CD4-positive, alpha-beta T cell treated with Interleukin-21 for 1 hour (primary cell): ENCODE measurements at places on chromosomes 1 and 21.

DNA sequence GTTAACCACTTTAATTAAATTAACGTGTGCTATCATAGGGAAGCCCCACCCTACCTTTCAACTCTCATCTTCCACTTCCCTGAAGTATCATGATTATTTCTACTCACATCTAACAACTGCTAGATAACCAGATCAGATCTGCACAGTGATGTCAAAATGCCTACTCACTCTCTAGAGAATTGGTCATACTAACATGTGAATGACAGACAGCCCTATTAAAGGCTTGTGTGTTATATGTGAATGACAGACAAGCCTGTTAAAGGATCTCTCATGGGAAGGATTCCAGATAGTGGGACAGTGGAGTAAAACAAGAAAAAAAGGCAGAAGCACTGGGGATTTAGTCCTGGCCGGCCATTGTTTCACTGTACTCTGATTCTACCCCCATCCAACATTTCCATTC is 12.6 kb downstream of the VTCN1 start:
- DNase-seq = no peak

GRCh38 chr1:39892601-39893595 is 8.8 kb downstream of the MYCL start:
- no peak for DNase-seq

DNA sequence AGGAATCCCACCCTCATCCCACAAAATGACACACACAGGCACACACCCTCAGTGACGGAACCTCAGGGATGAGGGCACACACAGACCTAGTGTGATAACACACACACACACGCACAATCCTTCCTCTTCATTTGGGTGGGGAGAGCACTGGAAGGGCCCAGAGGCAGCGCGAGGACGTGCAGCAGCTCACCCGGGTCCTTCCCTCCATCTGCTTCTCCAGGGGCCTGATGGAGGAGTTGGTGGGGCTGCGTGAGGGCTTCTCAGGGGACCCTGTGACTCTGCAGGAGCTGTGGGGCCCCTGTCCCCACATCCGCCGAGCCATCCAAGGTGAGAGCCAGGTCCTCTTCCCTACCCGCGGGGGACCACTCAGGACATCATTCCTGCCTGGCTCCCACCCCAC is 557 bp downstream of the CLCNKA start:
- no peak for DNase-seq

DNA sequence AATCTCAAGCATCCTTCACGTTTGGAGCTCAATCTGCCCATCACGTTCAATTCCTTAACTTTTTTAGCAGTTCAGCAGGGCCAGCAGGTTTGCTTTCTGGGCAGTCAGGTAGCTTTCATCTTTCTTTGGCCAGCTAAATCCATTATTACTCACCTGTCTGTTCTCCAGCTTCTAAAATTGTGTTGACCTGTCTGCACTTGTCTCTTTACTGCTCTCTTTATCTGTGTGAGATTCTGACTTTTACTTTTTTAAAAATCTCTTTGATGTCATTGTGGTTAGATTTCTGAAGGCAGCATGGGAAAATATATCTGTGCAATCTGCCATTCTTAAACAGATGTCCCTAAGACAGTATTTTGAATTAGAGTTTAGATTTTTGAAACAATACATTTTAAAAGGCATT is 24.9 kb upstream of the CYYR1 start:
- DNase-seq = no peak

GRCh38 chr1:26161415-26162219 is 2.7 kb downstream of the FAM110D start:
- DNase-seq = peak; percentile 29

DNA sequence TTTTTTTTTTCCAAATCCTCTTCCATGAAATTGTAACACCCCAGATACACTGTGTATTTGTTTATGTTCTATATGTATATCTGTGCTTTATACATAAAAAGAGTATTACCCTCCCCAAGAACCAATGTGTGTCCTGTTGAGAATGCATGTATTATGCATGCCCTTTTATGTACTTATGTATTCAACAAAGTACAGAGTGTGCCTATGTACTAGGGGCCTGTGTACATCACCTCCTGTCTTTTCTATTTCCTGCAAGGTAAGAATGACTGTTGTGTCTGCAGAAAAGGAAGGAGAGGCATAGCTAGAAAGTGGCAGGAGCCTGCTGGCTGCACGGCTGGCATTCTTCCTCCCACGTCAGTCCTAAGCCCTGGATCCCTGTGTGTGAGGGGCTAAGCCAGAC is 7.0 kb downstream of the TMEM61 start:
- no peak for DNase-seq

DNA sequence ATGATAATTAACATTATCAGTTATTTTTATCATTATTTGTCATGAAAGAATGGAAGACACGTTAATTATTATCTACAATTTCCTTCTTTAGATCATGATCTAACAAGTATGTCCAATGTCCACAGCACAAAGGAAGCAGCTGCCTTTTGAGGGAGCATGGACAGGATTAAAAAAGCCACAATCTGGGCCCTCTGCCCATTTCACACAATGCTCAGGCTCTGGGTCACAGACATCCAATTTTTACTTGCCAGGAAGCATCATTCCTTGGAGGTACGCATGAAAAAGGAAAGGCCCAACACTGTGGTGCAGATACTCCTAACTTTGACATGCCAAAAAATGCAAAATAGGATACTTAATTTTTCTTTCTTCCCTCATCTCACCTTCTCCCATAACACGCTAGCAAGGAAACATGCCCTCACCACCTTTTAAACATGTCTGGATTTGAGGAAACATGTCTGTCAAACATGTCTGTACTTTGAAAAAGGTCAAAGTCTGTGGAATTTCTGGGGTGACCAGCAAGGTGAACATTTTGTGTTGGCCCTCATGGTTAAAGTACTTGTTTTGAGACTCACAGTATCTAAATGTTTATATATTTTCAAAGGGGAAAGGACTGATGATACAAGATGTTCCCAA is 40.0 kb downstream of the GADD45A start:
- no peak for DNase-seq

DNA sequence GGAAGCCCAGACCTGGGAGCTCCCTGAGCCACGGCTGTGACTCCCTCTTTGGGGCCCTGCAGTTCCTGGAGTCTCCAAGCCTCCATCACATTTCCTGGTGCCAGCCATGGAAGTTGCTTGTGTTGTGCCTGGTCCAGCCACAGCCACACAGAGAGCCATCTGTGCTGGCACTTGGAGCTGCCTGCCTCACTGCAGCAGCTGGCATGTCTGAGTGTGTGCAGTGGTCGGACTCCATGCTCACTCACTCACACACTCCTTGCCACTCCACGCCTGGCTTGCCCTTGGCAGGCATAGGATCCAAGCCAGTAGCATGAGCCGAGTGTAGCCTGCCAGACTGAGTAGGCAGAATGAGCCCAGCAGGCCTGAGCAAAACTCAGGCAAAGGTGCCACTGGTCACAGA is 516.3 kb upstream of the BEND5 start:
- DNase-seq = no peak

DNA sequence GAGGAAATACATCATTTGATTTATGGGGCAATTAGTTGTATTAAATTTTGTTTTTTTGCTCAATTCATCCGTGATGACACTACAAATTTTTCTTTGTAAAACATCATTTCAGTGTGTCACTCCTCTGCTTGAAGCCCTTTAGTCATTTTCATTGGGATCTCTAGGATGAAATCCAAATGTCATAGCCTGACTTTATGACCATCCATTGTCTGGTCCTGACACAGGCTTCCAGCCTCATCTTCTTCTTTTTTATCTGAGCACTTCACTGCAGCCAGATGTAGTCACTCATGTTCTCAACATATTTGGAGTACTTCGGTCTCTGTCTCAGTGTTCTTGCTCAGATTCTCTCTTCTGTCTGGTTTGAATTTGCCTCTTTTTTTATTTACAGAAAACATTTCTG is 173.1 kb downstream of the HMCN1 start:
- DNase-seq = no peak

DNA sequence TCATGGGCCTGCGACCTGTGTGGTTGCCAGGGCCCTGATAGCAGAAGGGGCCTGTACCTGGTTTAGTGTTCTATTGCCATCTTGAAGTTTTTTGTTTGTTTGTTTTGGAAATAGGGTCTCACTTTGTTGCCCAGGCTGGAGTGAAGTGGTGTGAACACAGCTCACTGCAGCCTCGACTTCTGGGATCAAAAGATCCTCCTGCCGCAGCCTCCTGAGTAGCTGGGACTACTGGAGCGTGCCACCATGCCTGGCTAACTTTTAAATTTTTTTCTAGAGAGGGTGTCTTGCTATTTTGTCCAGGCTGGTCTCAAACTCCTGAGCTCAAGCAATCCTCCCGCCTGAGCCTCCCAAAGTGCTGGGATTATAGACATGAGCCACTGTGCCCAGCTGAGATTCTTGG is 72.9 kb downstream of the UBE2T start:
- no peak for DNase-seq

- no peak for DNase-seq
Measured at GRCh38 chr1:37634244-37634991, at the start of gene RSPO1. Gene RSPO1 (minus strand): TSS chr1:37634892. CDS start chr1:37629661, 5,231 bp downstream.

DNA sequence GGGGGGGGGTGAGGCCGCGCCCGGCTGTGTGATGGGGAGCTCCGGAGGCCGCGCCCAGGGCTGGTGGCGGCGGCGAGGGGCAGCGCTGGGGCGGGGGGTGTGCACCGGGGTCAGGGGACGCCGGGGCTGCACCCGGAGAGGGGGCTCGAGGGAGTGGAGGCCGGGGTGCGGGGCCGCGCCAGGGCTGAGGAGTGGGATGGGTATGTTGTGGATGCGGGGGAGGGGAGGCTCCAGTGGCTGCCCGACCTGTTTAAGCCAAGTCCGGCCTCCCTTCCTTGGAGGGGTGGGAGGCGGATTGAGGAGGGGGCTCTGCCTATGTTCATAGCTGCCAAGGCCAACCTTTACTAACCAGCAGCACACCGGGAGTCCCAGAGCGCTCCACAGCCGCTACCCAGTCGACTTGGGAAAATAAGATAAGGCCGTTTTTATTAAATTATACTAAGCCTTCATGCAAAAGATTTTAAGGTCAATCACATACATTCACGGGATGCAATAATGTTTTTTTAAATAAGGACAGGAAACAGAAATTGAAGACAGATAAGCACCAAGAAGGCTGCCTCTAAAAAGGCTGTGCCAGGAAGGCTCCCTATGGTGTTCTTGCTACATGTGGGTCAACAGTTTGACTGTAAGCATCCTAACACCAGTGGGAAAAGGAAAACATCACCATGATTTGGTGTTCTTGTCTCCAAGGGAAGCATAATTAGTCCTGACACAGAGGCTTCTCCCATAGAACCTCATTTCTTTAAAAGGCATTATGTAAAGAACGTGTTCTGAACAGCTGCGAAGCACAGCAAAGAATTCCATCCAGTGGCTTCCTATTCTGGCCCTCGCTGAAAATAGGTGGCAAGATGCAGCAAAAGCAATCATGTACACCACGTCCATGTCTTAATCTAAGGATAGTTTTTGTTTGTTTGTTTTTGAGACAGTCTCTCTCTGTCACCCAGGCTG is 626 bp upstream of the HLCS start:
- DNase-seq = no peak

DNA sequence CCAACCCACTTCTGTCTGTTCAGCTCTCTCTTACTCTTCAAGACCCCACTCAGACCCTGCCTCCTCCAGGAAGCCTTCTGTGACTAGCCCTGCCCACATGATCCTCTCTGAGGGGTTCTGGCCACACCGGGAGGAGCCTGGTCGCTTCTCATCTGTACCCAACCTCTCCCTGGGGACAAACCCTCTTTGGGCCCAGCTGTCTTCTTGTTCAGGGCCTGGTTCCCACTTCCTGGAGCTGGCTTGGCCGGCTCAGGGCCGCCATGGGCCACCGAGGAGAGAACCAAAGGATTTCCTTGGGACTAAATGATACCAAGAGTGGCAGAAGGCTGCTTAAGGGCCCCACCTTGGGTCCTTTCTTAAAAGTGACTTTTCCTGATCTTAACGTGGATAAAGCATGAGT is 124.7 kb upstream of the ZBTB40 start:
- DNase-seq = no peak
